ENCODE measurements at places on chromosomes 7 and 10.
A peak's percentile ranks its signal among the peaks of the same experiment; 100 is the strongest.

GRCh38 chr10:102781090-102781920, 37.6 kb downstream of the WBP1L start:
- no peak for DNase-seq

DNA sequence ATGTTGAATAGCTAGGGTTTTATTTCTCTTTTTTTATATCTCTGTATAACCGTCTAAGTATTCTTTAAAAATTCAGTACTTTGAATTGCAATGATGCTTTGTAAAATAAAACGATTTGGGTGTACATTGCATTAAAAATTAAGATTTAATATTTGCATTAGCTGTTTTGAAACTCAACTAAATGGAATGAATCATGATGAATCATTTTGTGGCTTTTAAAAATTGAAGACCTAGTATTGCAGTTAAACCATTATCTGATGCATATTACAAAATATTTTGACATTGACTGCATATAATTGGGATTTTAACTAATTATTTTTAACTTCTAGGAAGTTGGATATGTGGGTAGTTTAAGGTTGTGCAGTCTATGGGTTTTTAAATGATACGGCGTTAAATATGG, 314.0 kb downstream of the CDK14 start:
- no peak for DNase-seq

- no peak for DNase-seq
Measured at GRCh38 chr7:48141521-48141920, 29.7 kb upstream of the ABCA13 start.

DNA sequence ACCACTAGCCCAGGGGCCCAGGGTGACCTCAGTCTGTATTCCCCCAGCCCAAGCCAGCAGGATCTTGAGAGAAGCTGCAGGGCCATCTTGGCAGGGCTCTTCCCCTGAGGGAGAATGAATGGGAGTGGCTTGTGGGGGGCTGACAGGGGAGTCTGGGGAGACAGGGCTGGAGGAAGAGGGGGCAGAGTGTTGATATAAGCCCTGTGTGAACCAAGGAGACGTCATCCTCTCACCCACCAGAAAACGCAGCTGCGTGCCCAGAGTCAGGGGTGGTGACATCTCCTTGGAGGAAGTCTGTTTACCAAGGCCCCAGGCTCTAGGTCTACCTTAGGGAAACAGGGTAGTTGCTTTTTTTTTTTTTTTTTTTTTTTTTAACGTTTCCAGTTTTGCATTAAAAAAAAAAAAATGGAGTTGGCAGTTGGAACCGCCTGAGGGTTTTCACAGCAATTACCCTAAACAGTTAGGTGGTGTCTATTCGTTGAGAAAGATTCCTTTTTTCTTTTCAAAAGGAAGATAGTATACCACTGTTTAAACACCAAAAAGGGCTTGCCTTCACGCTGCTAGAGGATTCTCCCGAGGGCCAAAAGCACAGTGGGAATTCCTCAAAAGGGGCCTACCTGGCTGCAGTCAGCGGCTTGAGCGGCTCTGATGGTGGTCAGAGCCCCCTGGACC, 113.8 kb downstream of the PRPF18 start:
- DNase-seq: no peak

- no peak for DNase-seq
Measured at GRCh38 chr7:127983804-127984332, 47.4 kb downstream of the LRRC4 start.

DNA sequence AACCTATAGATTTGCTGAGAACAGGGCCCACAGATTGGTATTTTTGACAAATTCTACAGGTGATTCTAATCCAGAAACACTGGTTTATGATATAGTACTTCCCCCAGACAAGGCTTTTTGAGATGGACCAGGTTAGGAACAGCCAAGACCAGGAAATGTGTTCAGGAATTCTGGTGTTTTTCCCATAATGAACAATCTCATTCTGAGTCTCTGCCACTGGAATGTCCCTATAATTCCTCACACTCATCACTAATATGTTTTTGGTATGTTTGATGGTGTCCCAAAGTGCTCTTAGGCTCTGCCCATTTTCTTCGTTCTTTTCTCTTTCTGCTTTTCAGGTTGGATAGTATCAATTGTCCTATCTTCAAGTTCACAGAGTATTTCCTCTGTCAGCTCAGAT, 107.2 kb upstream of the IGFBP3 start:
- DNase-seq: no peak

DNA sequence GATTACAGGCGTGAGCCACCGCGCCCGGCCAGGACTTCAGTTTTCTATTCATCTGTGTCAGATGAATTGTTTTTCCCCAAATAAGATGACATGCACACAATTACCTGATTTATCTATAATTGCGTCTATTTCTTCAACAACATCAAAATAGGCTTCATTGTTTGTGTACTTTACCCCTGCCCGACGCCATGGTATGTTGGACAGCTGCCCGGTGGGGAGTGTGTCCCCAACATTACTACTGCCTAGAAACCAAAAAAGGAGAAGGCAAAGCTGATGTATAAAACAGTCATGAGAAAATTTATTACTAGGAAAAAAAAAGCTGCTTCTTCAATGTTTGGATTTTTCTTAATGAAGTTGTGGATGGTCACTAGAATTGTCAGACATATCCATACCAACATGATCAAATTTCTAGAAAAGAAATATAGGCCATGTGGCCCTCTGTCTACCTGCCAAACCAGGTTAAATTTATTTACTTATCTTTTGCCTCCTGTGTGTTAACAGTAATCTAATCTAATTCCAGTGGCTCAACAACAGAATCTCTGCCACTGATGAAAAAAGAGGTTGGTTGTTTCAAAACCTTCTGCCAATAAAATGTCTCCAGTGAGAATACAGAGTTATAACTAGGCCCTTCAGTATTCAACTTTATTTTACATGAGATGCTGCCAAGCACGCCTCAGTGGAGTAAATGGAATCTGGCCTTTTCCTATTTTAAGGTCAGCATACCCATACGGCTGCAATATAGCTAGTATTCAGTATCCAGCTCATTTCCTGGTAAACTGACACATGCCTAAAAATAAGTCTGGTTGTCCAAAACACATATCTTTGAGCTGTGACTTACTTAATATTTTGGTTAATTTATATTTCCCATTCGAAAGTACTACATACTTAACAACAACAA, 16.5 kb downstream of the AP3M1 start:
- DNase-seq: no peak

DNA sequence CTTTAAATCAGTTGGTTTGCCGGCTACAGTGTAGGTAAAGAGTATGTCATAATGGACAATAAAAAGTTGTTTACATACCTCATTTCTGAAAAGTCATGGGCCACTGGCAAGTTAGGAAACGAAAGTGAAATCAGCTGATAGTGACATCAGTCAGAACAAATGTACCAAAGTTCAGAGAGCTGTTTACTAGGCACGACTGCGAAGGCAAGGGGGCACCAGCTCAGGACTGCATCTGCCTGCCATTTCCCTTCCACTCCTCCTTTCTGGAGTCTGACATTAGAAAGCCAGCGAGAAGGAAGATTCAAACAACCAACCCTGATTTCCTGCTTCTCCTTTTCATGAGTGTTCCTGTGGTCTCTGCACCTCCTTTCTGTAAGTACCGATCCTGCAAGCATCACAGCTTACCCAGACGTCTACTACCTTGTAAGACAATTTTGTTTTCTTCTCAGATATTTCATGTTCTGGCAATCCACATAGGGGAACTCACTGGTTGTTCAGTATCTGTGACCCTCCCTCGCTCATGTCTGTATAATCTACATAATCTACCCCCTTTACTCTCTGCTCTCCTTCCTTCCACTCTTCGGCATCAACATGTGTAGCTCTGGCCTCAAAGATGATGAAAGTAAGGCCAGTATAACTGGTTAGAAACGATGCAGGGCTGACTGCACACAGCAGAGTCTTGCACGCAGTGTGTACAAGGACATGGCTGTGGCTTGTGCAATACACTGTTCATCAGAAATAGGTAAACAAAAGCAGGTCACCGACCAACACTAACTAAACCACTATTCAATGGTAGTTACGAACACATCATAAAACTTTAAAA, at the start of gene TMEM140:
TSS of gene TMEM140 (plus strand) at position 174 of the 823 bp plus-strand sequence. CDS start 16,370 bp downstream, outside the sequence.
- peak; percentile 65 for DNase-seq

- no peak for DNase-seq
Measured at GRCh38 chr7:116593359-116594075, 68.7 kb downstream of the CAV1 start.

- no peak for DNase-seq
Measured at GRCh38 chr10:61257956-61258496, 195.2 kb downstream of the TMEM26 start.

DNA sequence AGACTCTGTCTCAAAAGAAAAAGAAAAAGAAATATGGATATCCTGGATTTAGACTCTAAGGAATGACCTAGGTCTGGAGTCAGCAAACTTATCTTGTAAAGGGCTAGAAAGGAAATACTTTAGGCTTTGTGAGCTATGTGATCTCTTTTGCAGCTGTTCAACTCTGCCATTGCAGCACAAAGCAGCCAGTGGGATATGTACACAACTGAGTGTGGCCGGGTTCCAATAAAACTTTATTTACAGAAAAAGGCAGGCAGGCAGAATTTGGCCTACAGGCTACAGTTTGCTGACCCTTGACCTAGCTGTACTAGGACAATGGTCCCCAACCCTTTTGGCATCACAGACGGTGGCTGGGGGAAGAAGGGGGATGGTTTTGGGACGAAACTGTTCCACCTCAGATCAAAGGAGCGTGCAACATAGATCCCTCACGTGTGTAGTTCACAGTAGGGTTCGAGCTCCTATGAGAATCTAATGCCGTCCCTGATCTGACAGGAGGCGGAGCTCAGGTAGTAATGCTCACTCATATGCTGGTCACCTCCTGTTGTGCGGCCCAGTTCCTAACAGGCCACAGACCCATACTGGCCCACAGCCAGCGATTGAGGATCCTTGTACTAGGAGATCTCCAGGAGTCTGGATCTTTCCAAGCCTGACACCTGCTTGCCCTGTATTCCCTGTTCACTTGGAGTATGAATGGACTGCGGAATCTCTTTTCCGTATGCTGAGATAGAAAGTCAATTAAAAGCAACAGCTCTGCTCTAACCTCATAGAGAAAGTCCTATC, 63.0 kb downstream of the CUL1 start:
- no peak for DNase-seq

GRCh38 chr7:17005271-17005670, 123.5 kb upstream of the AGR3 start:
- DNase-seq: no peak

GRCh38 chr10:130043491-130043890, 67.1 kb downstream of the C10orf143 start:
- DNase-seq: no peak

- no peak for DNase-seq
Measured at GRCh38 chr7:153470004-153470671, 582.1 kb upstream of the DPP6 start.

DNA sequence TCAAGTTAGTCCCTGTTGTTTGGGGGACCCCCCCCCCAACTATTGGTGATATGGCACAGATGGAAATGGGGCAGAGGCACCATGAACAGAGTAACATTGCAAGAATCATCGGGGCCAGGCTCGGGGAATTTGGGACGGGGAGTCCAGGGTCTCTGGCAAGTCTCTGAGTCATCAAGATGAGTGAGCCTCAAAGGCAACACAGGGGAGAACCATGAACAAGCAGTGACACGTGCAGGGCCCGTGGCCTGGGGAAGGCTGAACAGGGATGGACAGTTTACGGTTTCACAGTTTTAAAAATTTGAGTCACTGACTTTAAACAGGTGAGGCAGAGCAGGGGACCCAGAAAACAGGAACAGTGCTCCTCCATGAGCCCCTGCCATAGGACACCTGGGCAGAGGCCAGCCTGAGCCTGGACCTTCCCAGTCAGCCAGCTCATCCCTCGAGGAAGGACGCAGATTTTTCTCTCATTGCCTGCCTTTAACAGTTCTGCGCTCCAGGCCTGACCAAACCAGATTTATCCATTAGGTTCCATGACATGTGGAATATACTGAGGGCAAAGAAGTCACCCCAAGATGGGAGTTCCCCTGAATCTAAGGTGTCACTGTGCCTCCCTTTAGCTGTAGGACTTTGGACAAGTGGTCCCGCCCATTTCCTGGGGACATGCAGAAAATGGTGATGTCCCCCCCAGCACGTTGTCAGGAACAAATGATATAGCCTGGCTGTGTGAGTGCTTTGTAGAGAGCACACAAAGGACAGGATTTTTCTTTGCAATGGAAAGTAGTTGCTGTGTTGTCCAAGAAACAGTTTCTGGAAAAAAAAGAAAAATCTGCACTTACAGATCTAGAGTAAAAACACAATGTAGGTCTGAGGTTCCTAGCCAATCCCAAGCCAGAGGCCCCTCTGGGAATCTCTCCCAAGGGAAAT, 23.8 kb downstream of the CHST15 start:
- DNase-seq: no peak

GRCh38 chr7:131554880-131555516, 1.4 kb downstream of the PODXL start:
- no peak for DNase-seq

DNA sequence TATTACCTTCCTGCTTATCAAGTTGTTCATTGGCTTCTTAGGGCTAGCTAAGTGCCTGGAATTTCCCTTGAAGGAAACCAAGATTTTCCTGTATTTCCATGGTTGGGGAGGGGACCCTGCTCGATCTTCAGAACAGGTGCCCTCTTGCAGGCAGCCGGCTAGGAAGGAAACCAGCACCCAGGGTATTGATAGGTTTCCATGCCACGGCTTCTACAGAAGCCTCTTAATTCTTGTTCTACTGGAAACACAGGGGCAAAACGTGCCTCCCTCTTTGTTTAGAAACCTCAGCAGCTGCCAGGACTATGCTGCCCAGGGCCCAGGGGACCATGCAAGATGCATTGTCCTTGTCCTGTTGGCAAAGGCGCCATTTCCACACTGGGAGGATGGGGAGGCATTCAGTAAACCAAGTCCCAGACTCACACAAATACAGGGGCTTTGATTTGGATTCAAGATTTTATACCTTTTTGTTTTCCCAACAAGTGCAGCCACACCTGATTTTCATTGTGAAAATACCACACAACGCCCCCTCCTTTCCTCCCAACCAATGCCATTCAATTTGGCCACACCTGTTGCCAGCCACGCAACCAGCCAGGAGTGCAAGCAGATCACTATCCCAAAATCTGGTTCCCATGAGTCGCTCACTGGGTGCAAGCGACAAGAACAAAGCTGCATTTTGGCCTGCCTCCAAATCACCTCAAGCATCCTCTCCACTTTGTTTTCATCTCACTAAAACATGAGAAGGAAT, 29.6 kb downstream of the C10orf71 start:
- no peak for DNase-seq

DNA sequence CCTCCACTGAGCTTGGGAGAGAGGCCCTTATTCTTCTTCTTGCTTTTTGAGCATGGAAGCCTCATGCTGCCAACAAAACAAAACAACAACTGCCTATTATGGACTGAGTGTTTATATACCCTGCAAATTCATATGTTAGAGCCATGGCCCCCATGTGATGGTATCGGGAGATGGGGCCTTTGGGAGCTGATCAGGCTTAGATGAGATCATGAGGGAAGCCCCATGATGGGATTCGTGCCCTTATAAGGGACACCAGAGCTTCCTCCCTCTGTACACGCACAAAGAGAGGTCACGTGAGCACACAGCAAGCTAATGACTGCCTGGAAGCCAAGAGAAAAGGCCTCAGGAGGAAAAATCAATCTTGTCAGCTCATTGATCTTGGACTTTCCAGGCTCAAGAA, 235.0 kb downstream of the FANK1 start:
- DNase-seq: no peak

GRCh38 chr10:61465901-61466632, 12.9 kb upstream of the TMEM26 start:
- no peak for DNase-seq

- no peak for DNase-seq
Measured at GRCh38 chr10:116418389-116418788, 9.3 kb upstream of the PNLIPRP3 start.
